ELR (cell line): ENCODE measurements at places on chromosomes 6 and 20.
A peak's percentile ranks its signal among the peaks of the same experiment; 100 is the strongest.

GRCh38 chr6:44002593-44003344 is 124.5 kb downstream of the MRPL14 start:
- DNase-seq = peak; percentile 66

- no peak for DNase-seq
Measured at GRCh38 chr20:32906200-32906599, 47.5 kb downstream of the EFCAB8 start.

DNA sequence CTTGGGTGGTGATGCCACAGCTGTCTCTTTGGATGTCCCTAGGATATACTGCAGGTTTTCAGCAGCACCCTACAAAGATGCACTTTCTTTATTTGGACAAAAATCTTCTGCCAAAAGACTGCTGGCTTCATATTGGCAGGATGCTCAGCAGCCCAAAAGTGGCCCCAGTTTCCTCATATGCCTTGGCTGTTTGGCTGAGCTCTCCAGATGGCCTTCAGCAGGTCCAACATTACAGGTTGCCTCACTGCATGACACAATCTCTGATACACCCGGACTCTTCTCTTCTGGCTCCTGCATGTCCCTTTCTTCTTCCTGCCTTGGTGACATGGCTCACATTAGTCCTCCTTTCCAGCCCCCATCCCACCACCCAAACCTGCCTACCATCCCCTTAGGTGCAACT is 323.7 kb upstream of the CDH4 start:
- no peak for DNase-seq

DNA sequence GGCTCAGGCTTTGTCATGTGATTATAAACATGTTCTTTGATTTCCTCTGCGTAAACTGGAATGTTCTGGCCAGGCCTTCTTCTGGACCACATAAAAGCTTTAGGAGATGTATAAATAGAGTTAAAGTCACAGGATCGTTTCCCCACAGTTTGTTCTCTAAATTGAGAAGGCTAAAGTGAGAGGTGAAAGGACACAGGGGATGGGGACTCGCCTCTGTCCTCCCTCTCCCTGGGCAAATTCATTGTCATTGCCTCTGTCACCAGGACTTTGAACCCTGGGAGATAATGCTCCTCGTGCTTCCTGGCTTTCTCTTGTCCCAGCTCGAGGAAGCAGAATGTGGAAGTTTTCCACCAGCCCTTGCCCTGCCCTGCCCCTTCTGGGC is 20.3 kb upstream of the ZFAND3 start:
- DNase-seq = no peak

- DNase-seq = peak; percentile 49
Measured at GRCh38 chr6:21596145-21596948, 2.8 kb downstream of the SOX4 start.

DNA sequence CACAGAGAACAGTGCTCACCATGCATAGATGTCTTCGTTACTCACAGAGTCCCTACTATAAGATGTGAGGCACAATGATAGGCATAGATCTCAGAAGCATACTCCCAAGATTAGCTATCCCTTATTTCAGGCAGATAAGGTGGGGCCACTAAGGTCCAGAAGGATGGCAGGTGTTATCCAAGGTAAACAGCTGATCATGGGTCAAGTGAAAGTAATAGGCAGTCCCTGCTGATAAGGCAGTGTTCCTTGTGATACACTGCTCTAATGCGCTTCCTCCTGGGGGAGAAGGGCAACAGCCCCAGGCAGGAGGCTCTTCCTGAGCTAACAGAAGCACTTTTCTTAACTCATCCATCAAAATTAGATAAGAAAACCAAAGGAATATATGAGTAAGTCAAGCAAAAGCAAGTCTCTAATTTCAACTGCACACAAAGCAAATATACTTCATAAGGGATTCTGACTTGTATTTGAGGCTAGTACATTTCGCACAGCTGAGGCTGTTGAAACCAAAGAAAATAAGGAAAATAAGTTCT is 42.2 kb downstream of the METTL24 start:
- DNase-seq = no peak
